ENCODE measurements at places on chromosomes 11 and 22.

- DNase-seq, result no peak
Measured at GRCh38 chr11:86747801-86748200, 52.5 kb upstream of the PRSS23 start.

- DNase-seq, result no peak
Measured at GRCh38 chr11:15761235-15761634, 595.1 kb downstream of the SOX6 start.

- DNase-seq, result no peak
Measured at GRCh38 chr11:68761801-68762200, 10.5 kb upstream of the TESMIN start.

DNA sequence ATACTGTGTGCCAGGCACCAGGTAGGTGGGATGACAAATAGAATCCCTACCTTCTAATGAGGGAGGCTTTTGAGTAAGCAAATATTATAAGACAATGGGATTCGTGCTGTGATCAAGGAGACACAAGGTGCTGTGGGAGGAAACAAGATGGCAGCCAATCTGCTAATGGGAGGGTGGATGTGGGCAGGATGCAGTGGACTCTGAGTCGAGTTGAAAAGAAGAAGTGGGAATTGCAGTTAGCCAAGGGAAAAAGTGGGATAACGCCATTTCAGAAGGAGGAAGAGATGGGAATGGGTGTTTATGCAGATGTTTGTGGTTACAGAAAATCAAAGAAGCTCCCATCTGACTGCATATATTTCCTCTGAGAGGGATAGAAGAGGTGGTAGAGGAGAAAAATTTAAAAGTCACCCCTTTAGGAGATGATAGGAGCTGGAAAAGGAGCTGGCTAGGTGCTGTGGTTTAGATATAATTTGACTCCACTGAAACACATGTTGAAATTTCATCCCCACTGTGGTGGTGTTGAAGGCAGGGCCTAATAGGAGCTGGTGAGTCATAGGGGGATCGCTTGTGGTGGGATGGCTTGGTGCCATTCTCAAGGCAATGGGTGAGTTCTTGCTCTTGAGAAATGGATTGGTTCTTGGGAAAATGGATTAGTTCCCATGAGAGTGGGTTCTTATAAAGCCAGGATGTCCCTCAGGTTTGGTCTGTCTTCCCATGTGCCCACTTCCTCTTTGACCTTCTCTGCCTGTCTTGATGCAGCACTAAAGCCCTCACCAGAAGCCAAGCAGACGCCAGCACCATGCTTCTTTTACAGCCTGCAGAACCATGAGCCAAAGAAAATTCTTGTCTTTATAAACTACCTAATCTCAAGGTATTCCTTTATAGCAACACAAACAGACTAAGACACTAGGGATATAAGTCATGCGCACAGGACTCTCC lies 30.0 kb upstream of the POU2AF1 start:
- no peak for DNase-seq

- no peak for DNase-seq
Measured at GRCh38 chr22:19663821-19664355, 50.4 kb upstream of the SEPTIN5 start.

DNA sequence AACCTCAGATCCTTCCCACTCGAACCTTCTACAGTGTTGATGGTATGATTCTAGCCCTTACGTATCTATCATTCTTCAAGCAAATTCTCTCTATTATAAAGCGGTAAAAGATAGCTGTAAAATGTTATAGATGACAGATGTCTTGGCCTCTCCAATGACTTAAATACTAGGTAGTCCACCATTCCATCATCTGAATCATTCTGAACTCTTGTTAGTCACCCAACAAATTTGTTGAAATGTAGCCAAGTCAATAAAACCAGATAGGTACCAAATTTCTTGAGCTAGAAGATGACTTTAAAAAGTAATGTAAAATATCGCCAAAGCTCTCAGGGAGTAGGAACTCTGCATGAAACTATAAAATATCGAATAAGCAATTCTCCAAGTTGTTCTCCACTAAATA lies 32.6 kb upstream of the PICALM start:
- no peak for DNase-seq

DNA sequence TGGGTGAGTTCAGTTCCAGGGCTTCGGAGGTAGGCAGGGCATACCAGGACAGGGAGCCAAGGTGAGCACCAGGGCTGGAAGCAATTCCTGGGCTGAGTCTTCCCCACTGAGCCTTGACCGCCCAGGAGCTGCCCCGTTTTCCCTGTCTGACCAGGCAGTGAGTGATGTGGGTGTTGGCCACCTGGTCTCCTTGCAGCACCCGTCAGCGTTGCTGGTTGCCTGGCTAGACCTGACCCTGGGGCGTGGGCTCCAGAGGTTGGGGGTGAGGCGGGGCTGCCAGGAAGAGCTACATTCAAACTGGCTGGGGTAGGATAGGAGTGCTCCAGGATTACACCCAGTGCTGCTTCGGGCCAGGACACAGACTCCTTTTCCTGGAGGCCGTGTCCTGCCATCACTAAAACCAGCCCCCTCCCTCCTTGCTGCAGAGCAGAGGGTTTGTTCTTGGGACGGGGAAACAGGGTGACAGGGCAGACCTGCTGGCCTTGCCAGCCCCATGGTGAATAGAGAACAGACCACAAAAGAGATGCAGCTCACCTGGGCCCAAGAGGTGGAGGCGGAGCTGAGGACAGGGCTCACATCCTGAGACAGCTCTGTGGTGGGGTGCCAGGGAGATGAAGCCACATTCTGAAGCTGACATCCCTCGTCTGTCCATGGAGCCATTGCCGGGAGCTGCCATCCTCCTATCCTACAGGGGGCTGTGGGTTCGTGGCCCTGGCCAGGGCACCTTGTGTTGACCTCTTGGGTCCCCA lies 14.2 kb downstream of the INCENP start:
- no peak for DNase-seq

GRCh38 chr11:116733043-116733755 lies 39.6 kb downstream of the BUD13 start:
- no peak for DNase-seq

GRCh38 chr22:46537225-46537945 lies at the start of gene CELSR1:
TSS of gene CELSR1 (minus strand) at chr22:46537620. CDS start at chr22:46537170, 450 bp downstream.
- peak; percentile 59 for DNase-seq

DNA sequence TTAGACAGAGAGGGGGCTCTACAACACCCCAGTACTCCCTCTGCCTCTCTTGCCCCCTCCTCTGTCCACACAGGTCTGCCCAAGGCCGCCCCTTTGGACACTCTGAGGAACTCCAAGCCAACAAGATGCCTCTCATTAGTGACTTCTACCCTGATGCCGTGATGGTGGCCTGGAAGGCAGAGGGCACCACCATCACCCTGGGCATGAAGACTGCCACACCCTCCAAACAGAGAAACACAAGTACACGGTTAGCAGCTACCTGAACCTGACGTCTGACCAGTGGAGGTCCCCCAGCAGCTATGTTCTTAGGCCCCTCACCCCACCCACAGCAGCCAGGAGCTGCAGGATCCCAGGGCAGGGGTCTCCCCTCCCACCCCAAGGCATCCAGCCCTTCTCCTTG lies 125.1 kb downstream of the MED15 start:
- DNase-seq, result no peak

- no peak for DNase-seq
Measured at GRCh38 chr11:76736773-76737495, 46.2 kb upstream of the TSKU start.

- DNase-seq, result no peak
Measured at GRCh38 chr11:47861728-47862127, 13.6 kb upstream of the NUP160 start.

DNA sequence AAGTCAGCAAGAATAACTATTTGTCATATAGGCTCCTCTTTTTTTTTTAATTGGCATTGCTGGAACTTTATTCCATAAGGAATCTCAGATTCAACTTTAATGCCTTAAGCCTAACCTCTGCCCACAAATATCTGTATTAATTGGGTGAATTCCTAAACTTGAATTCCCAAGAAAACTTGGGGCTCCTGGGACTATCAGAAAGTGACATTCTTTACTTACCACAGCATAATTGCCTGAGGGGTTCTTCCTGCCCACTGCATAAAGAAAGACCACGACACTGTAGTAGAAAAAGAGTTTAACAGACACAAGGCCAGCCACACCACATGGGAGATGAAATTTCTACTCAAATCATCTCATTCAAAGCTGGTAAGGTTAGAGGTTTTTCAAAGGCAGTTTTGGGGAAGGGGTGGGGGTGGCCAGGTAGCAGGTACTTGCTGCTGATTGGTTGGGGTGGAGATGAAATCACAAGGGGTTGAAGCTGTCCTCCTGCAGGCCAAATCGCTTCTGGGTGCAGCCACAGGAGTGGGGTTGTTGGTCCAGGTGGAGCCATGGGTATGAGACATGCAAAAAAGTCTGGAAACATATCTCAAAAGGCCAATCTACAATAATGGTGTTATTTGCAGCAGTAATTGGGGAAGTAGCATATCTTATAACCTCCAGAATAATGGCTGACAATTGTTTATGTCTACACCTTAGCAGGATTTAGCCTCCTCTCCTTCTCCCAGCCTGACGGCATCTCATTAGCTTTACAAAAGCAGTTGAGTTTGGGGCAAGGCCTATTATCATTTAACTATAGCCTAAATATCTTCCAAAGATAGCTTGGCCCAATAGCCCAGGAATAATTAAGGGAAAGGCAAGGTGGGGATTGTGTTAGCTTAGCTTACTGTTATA lies 4.8 kb upstream of the NLRP10 start:
- DNase-seq, result no peak

DNA sequence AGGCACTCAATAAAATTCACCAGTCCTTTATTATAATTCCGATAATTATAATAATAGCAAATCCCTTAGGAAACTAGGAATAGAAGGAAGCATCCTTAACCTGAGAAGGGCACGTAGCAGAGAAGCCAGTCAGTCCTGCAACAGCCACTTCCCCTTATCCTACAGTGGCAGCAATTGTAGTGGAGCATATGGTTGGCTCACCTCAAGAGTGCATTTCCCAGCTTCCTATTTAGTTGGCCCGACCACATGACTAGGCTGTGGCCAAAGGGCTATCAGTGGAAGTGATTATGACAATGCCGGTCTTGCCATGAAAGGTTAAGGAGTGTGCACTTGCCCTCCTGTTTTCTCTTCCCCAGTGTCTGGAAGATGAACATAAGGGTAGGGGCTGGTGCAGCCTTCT lies 27.0 kb downstream of the TESMIN start:
- no peak for DNase-seq

DNA sequence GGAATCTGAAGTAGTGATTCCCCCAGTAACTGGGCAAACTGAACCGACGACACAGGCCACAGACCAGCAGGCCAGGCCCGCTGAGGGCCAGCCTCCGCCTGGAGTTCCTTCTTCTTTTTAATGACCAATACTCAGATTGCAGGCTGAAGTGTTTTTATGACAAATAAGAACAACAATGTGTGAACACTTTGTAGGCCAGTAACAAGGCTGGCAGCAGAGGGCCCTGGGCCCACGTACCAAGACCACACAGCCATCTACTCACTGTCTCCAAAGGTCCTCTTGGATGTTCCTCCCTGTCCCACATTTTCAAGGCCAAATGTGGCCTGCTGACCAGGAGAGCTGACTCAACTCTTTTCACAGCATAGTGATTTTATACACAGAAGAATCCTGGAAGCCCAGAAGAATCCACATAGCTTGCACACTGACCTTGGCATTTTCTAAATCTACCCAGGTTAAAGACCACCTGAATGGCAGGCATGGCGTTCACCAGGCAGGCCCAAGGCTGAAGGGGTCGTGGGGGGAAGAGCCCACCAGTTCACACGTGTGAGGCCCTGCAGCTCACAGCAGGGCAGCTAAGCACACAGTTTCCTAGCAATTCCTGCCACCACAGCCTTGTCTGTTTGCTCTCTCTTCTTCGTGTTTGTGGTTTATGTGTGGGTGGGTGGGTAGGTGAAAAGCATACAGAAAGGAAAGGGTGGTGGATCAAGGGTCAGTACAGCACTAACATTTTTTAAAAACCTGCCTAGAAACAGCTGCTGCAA lies 13.3 kb downstream of the SMCO4 start:
- DNase-seq, result no peak

DNA sequence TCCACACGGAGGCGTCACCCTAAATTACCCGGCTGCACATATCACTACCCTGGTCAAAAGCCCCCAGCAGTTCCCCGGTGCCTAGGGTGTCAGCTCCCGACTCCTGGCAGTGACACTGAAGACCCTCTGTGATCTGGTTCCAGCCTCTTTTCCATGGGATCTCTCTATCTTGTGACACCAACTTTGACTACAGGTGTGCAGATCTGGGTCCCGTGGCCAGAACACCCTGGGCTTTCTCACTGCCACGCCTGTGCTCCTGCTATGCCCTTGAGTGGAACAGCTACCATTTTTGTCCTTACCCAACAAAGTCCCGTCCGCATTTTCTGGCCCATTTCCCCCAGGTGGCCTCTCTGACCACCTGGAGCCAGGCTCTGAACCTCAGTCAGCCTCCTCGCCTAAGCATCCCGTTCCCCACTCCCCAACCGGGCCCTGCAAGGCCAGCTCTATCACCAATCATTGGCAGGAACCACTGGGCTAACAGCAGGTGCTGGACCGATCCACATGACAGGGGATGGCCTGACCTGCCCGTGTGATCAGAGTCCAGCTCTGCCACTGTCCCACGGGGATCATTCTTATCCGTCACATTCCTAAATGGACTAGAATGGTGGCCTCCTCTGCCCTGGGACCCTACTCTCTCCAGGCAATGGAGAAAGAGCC lies 20.7 kb upstream of the CBX7 start:
- DNase-seq, result no peak

GRCh38 chr11:35190804-35191348 lies 51.9 kb downstream of the CD44 start:
- DNase-seq, result no peak

- no peak for DNase-seq
Measured at GRCh38 chr22:35483730-35484129, 56.9 kb upstream of the RASD2 start.

GRCh38 chr11:96842731-96843130 lies 452.9 kb downstream of the JRKL start:
- no peak for DNase-seq

DNA sequence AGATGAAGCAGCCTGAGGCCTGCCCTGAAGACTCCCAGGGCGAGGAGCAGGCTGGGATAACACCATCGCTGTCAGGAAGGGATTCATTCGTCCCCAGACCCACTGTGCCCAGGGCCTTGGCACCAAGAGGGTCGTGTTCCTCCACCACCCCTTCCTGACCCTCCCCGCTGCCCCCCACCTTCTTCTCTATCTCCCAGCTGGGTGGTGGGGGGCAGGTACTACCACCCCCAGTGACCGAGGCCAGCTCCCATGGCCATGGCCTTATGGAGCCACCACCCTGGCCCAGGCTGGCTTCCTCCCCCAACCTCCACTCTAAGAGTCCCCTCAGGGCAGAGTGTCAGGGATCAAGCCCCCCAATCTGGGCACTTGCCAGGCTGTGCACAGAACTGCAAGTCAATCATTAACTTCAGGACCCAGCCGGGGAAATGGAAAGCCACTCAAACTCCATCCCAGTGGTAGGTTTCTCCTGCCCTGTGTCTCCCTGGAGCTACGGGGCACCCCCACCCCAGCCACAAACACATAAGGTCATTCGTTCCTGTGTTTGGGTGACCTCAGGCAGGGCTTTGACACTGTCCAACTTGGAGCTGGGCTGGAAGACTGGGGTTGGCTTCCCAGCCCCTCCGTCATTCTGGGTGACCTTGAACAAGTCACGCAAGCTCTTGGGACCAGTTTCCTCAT lies 33.3 kb upstream of the WNT11 start:
- DNase-seq, result no peak

DNA sequence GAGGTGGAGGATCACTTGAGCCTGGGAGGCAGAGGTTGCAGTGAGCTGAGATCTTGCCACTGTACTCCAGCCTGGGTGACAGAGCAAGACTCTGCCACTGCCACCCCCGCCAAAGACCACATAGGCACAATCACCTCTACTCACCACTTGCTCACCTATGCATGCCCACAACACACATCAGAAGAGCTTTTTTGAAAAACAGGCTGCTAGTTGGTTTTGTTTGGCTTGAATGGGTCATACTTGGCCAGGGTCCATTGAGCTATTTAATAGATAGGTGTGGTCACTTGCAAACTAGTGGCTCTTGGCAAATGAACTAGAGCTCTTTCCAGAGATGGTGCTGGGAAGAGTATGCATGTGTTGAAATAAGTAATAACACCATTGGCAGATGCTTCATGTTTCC lies 80.1 kb downstream of the EMSY start:
- no peak for DNase-seq
